Stimulated activated CD4-positive, alpha-beta T cell treated with anti-CD3 and anti-CD28 coated beads, Interleukin-12 subunit alpha, Interleukin-12 subunit beta, amount 100 ng/mL, for 4 hours (primary cell): ENCODE measurements at places on chromosomes 11 and 22.

GRCh38 chr22:49487950-49488349, 339.7 kb downstream of the BRD1 start:
- DNase-seq, result no peak

- DNase-seq, result peak; percentile 40
These were observed 789 bp upstream of the KDM2A start for GRCh38 chr11:67118181-67118766.

DNA sequence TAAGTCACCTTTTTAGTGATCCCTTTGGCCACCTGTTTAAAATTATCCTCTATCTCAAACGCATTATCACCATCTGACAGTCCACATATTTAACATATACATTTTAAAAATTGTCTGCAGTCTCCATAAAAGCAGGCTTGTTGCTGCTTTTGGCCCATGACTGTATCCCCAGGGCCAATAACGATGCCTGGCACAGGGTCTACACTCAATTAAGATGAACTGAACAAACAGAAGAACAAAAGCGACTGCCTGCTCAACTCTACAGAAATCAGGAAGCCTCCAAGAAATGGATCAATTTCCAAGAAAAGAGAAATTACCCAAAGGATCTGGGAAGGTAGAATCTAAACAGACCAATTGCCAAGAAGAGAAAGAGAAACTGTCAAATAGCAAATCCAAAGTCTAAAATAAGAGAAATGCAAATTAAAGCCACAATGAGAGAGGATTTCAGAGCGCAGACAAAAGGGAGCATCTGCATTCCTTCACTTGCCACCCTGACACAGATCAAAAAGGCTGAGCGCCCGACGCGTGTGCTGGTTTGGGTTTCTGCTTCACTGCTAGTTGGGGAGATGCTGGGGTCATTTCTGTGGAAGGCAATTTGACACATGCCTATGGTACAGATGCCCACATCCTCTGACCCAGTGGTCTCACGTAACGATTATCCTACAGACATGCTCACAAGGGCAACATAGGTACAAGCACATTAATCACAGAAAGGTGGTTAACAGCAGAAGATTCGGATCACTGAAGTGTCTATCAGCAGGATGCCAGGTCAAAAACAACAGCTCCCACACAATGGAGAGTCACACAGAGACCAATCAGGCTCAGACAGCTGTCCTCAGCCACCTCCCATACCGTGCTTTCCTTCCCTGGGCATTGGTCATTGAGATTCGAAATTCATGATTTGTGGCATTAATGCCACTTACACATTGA, 55.9 kb downstream of the SHISAL1 start:
- DNase-seq, result no peak

- no peak for DNase-seq
These were observed 40.5 kb downstream of the SREBF2 start for GRCh38 chr22:41873391-41873790.
